ENCODE measurements at places on chromosomes 13 and 19. TPM values are rescaled to one million over a fixed set of nuclear protein-coding genes. Genes with fewer than 3 reads are reported as not detected.
A peak's percentile ranks its signal among the peaks of the same experiment; 100 is the strongest.

DNA sequence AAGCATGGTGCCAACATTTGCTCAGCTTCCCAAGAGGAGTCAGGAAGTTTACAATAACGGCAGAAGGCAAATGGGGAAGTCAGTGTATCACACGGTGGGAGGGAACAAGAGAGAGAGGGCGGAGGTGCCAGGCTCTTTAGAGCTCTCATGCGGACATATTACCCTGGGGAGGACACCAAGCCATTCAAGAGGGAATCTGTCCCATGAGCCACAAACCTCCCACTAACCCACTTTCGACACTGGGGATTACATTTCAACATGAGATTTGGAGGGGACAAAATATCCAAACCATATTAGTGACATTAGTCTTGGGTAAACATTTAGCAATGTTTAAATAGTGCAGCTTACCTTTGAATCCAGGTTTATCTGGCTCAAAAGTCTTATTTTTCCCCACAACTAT is 69.9 kb downstream of the SLAIN1 start:
- no peak overlapping the region for H3K27ac ChIP-seq
- DNase-seq: no peak
- no peaks in the 10 kb centered on the region for H3K4me1 ChIP-seq
- no peak overlapping the region for H3K4me3 ChIP-seq
- H3K36me3 ChIP-seq: peaks cover 44% of the 10 kb centered on the region

- DNase-seq: no peak
- H3K27me3 ChIP-seq: peaks cover 3% of the 10 kb centered on the region
- H3K4me3 ChIP-seq: peak overlapping the region; percentile 67
Observed at GRCh38 chr19:4060621-4061177, 6.0 kb downstream of the ZBTB7A start.

- no peak for DNase-seq
- H3K27me3 ChIP-seq: no peaks in the 10 kb centered on the region
- H3K27ac ChIP-seq: no peak overlapping the region
- H3K4me1 ChIP-seq: no peaks in the 10 kb centered on the region
Observed at GRCh38 chr13:102317593-102317992, 84.3 kb downstream of the FGF14 start.

- no peaks in the 10 kb centered on the region for H3K27me3 ChIP-seq
- no peak overlapping the region for H3K27ac ChIP-seq
- no peak for DNase-seq
- H3K36me3 ChIP-seq: peaks cover 7% of the 10 kb centered on the region
- H3K4me1 ChIP-seq: no peaks in the 10 kb centered on the region
Observed at GRCh38 chr19:41649827-41650226, 23.0 kb upstream of the CEACAM4 start.

DNA sequence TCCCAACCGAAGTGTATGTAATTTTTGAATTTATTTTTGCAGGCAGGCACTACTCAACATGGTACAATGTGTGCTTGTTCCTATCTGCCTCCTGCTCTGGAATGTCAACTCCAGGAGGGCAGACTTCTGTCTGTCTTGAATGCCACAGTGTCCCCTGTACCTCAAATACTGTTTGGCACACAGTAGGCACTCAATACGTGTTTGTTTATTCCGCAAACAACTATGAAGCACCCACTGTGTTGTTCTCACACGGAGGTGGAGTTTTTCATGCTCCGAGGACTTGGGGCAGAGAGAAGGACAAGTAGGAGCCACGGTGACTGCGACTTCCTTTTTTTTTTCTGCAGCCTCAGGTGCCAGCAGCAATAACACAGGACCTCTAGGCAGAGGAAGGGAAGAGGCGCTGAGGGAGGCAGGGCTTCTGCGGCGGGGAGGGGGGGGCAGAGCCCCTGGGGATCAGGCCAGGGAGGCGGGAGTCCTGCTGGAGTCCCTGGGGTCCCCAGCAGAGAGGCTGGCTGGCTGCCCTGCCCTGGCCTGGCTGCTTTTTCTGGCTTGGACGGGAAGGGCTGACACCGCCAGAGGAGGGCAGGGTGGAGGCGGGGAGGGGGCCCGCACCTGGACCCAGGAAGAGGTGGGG is 29.3 kb upstream of the TNFAIP8L1 start:
- no peak overlapping the region for H3K27ac ChIP-seq

DNA sequence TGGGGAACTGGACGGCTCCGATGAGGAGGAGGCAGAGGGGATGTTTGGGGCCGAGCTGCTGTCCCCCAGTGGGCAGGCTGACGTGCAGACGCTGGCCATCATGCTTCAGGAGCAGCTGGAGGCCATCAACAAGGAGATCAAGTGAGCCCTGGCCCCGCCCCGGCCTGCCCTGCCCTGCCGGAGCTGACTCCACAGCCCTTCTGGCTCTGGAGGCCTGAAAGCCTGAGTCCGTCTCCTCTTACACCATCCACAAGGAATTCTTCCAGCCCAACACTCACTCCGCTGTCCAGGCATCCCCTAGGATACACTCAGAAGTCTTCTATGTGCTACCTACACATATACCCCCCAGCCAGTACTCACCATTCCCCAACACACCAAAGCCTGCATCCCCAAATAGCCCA is 17.4 kb downstream of the PPFIA3 start:
- H3K4me3 ChIP-seq: no peak overlapping the region
- peaks cover 14% of the 10 kb centered on the region for H3K4me1 ChIP-seq
- no peak for DNase-seq
- no peak overlapping the region for H3K27ac ChIP-seq
- H3K27me3 ChIP-seq: no peaks in the 10 kb centered on the region
- peaks cover 8% of the 10 kb centered on the region for H3K36me3 ChIP-seq

- no peak overlapping the region for H3K27ac ChIP-seq
- no peak for DNase-seq
- no peak overlapping the region for H3K4me3 ChIP-seq
- H3K36me3 ChIP-seq: no peaks in the 10 kb centered on the region
Observed at GRCh38 chr19:38149661-38150061, 74.4 kb downstream of the DPF1 start.

The LHB gene
- not detected for total RNA-seq

The CBLC gene
- total RNA-seq: not detected

The ZNF260 gene
- total RNA-seq: 46.4 TPM
